Esophagus muscularis mucosa (tissue), 4 donors: ENCODE measurements at places on chromosomes 1 and 21. TPM values are rescaled to one million over a fixed set of nuclear protein-coding genes. Genes with fewer than 3 reads are reported as not detected.

Gene GFI1
- total RNA-seq = 0.99 TPM

Gene EPS8L3
- not detected for total RNA-seq

Gene USP1
- 29.8 TPM for total RNA-seq

DNA sequence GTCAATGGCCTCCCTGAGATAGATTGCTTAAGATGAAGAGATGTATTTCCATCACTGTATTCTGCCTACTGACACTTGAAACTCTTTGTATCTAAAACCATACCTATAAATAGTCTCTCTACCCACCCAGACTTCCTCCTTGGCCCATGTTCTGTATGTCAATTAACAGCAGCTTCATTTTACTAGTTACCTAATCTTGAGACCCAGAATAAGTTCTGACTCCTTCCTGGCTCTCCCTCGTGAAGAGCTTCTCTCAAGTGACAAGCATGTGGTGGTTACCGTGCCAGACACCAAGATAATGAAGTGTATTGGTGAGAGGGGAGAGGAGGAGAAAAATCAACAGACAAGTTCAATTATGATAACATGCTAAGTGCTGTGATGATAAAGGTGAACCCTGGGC is 128.8 kb upstream of the RAVER2 start:
- H3K4me1 ChIP-seq = no peaks in the 10 kb centered on the region
- H3K27me3 ChIP-seq = no peaks in the 10 kb centered on the region
- H3K27ac ChIP-seq = no peak overlapping the region
- DNase-seq = no peak
- H3K36me3 ChIP-seq = no peaks in the 10 kb centered on the region

DNA sequence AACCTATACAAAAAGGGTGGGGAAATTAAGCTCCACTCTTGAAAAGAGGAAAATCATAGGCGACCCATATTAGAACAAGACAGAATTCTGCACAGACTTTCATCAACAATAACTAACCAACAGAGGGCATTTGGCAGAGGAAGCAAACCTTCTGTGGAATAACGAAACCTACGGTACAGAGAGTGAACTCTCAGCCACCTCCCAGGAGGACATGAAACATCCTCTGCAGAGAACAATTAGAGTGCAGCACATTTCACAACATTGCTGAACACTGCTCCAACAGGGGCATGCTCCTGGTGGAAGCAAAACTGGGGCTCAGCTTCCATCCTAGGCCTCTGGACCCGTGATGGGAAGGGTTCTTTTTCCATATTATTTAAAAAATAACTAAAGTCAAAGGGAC is 110.9 kb downstream of the KCNJ15 start:
- no peak overlapping the region for H3K27ac ChIP-seq
- DNase-seq = peak; percentile 47
- H3K4me3 ChIP-seq = no peak overlapping the region
- no peaks in the 10 kb centered on the region for H3K36me3 ChIP-seq
- no peaks in the 10 kb centered on the region for H3K27me3 ChIP-seq

GRCh38 chr1:59664166-59664565 is 150.6 kb upstream of the HOOK1 start:
- no peak overlapping the region for H3K4me3 ChIP-seq
- H3K27me3 ChIP-seq = no peaks in the 10 kb centered on the region
- no peaks in the 10 kb centered on the region for H3K36me3 ChIP-seq
- no peaks in the 10 kb centered on the region for H3K4me1 ChIP-seq
- no peak for DNase-seq

- no peaks in the 10 kb centered on the region for H3K27me3 ChIP-seq
- H3K4me3 ChIP-seq = no peak overlapping the region
- H3K4me1 ChIP-seq = no peaks in the 10 kb centered on the region
- no peaks in the 10 kb centered on the region for H3K36me3 ChIP-seq
- no peak for DNase-seq
Measured at GRCh38 chr1:106912131-106912530, 144.3 kb upstream of the PRMT6 start.

DNA sequence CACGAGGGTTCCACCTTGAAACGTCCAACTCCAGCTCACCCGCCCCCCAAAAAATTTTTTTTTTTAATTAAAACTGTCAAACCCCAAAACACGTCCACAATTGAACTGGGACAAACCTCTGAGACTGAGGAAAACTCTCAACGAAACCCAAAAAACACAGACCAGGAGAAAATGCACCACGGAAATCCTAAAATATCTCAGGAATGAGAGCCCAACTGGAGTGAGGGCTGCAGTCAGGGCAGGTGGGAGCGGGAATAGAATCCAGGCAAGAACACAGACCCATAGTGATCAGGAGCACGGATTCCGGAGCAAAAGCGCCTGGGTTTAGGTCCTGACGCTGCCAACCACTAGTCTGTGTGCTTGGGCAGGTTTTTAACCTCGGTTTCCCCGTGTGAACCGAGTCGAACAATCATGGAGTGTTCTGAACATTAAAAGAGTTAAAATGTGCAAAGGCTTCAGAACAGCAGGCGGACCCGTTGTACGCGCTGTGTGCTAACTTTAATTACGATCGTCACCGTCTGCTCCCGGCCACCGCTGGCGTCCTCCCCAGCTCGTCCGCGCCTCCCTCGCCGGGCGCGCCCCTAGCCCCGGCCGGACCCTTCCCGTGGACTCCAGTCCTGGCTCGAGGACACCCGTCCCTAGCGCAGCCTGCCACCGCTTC is 624 bp downstream of the ARHGAP29 start:
- peaks cover 22% of the 10 kb centered on the region for H3K27me3 ChIP-seq
- no peaks in the 10 kb centered on the region for H3K36me3 ChIP-seq
- peak overlapping the region; percentile 88 for H3K4me3 ChIP-seq
- peak overlapping the region; percentile 87 for H3K27ac ChIP-seq
- peaks cover 32% of the 10 kb centered on the region for H3K4me1 ChIP-seq
- DNase-seq = no peak

DNA sequence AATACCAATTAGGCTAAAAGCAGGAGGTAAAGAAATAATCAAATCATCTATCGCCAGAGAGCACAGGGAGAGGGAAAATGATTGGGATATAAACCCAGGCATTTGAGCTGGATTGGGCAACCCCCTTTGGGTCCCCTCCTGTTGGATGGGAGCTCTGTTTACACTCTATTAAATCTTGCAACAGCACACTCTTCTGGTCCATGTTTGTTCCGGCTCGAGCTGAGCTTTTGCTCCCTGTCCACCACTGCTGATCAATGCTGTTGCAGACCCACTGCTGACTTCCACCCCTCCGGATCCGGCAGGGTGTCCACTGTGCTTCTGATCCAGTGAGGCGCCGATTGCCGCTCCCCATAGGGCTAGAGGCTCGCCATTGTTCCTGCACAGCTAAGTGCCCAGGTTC is 493.8 kb downstream of the MATN1 start:
- no peaks in the 10 kb centered on the region for H3K4me1 ChIP-seq
- H3K27me3 ChIP-seq = no peaks in the 10 kb centered on the region
- no peaks in the 10 kb centered on the region for H3K36me3 ChIP-seq
- DNase-seq = no peak
- H3K4me3 ChIP-seq = no peak overlapping the region

DNA sequence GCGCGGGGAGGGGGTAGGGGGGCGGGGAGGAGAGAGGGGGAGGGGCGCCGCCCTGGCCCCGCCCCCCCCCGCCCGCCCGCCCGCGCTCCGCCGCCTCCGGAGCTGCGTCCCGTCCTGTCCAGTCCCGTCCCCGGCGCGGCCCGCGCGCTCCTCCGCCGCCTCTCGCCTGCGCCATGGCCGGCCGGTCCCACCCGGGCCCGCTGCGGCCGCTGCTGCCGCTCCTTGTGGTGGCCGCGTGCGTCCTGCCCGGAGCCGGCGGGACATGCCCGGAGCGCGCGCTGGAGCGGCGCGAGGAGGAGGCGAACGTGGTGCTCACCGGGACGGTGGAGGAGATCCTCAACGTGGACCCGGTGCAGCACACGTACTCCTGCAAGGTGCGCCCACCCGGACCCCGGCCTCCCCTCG is at the start of gene AGRN:
AGRN (plus strand) TSS at position 121 of the 405 bp plus-strand sequence; CDS start at position 174, 53 bp downstream.
- H3K4me3 ChIP-seq = peak within 1 kb of the TSS; percentile 80
- H3K27me3 ChIP-seq = no peaks in the 10 kb centered on the region
- H3K4me1 ChIP-seq = peaks cover 50% of the 10 kb centered on the region
- H3K27ac ChIP-seq = peak within 1 kb of the TSS; percentile 95
- H3K36me3 ChIP-seq = no peaks in the 10 kb centered on the region
